ENCODE measurements at places on chromosomes 12 and 14. TPM values are rescaled to one million over a fixed set of nuclear protein-coding genes. Genes with fewer than 3 reads are reported as not detected.

CCDC197 gene
- not detected for total RNA-seq

KLRC1 gene
- 0.21 TPM for total RNA-seq

PHLDA1 gene
- total RNA-seq = 2.7 TPM

STYK1 gene
- not detected for total RNA-seq

PLBD1 gene
- not detected for total RNA-seq

EML1 gene
- 1.2 TPM for total RNA-seq

GSG1 gene
- total RNA-seq = not detected

APAF1 gene
- 14.5 TPM for total RNA-seq

TCL1A gene
- total RNA-seq = not detected

IL23A gene
- total RNA-seq = 9.0 TPM

SYCP3 gene
- total RNA-seq = not detected

DNA sequence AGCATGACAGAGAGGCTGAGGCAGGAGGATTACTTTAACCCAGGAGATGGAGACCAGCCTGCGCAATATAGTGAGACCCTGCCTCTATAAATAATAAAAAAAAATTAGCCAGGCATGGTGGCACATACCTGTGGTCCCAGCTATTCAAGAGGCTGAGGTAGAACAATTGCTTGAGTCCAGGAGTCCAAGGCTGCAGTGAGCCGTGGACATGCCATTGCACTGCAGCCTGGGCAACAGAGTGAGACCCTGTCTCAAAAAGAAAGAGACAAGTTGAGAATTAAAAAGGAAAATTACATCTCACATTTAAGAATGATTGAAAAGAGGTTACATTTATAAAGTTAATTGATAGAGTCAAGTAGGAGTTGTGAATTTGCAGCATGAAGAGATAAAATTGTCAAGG, 91.4 kb upstream of the TMPO start:
- H3K4me1 ChIP-seq = peaks cover 4% of the 10 kb centered on the region
- H3K27ac ChIP-seq = no peak overlapping the region
- H3K4me3 ChIP-seq = no peak overlapping the region
- no peaks in the 10 kb centered on the region for H3K36me3 ChIP-seq

GRCh38 chr12:91918431-91918830, 227.2 kb downstream of the BTG1 start:
- no peak overlapping the region for H3K27ac ChIP-seq
- no peaks in the 10 kb centered on the region for H3K36me3 ChIP-seq
- H3K4me1 ChIP-seq = peaks cover 25% of the 10 kb centered on the region
- no peak for DNase-seq

DNA sequence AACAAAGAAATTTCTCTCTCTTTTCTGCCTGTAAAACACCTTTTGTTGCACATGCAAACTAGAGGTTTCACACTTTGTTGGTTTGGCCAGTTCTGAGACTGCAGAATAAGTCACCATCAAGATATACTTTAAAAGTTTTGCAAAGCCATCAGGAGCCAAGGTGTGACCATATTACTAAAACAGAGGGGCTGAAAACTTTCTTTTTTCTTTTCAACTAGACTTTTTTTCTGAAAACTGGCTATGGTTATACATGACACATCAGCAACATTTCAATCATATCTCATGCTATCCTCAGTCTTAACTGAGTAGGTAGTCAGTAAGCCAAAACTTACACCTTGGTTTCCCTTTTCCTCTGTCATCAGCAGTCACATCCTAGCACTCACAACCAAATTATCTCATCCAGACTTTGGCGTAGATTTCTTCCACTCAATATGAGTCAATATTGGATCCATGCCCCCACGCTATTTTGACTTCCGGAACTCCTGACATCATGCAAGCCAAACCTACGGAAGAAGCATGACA, 4.1 kb upstream of the IFNG start:
- no peaks in the 10 kb centered on the region for H3K36me3 ChIP-seq
- H3K27ac ChIP-seq = peak overlapping the region; percentile 64
- no peaks in the 10 kb centered on the region for H3K27me3 ChIP-seq
- peaks cover 19% of the 10 kb centered on the region for H3K4me1 ChIP-seq
- peak; percentile 27 for DNase-seq
- H3K4me3 ChIP-seq = no peak overlapping the region

DNA sequence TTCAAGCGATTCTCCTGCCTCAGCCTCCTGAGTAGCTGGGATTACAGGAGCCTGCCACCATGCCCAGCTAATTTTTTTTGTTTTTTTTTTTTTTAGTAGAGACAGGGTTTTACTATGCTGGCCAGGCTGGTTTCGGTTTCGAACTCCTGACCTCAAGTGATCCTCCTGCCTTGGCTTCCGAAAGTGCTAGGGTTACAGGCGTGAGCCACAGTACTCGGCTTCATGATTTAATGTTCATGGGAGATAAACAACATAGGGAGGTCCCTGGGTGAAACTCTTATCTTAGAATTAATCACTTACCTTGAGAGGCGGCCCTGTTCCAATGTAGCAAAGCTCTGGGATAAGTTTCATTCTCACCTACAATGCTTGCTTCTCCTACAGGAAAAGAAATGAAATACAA, 48.3 kb downstream of the SEL1L start:
- H3K4me3 ChIP-seq = no peak overlapping the region
- no peaks in the 10 kb centered on the region for H3K4me1 ChIP-seq
- H3K36me3 ChIP-seq = peaks cover 29% of the 10 kb centered on the region
- H3K27me3 ChIP-seq = no peaks in the 10 kb centered on the region

DNA sequence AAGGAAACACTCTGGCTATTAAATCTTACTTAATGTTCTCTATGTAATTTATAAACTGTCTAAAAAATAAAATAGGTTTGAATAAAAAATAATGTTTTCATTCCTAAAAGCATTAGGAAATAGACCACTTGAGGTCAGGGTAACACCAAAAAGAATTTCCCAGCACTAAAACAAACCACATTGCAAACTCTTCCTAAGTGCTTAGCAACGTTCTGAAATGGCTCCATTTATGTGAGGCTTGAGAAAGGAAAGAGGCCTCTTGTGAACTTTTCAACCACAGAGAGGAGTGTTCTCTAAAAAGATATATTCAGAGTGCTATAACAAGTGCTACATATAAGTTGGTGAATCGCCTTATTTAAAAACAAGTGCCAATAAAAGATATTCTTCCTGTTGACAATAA, 42.7 kb downstream of the ALX1 start:
- DNase-seq = no peak
- no peak overlapping the region for H3K4me3 ChIP-seq
- no peak overlapping the region for H3K27ac ChIP-seq
- H3K4me1 ChIP-seq = no peaks in the 10 kb centered on the region
- no peaks in the 10 kb centered on the region for H3K27me3 ChIP-seq

DNA sequence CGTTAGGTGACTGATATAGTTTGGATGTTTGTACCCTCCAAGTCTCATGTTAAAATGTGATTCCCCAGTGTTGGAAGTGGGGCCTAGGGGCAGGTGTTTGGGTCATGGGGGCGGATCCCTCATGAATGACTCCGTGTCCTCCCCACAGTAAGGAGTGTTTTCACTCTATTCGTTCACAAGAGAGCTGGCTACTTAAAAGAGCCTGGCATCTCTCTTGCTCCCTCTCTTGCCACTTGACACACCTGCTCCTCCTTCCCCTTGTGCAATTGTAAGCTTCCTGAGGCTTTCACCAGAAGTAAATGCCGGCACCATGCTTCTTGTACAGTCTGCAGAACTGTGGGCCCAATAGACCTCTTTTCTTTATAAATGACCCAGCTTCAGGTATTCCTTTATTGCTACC, 2.6 kb downstream of the IFI27L2 start:
- no peak overlapping the region for H3K27ac ChIP-seq
- H3K27me3 ChIP-seq = no peaks in the 10 kb centered on the region
- peaks cover 16% of the 10 kb centered on the region for H3K4me1 ChIP-seq
- DNase-seq = no peak
- peaks cover 4% of the 10 kb centered on the region for H3K36me3 ChIP-seq
- no peak overlapping the region for H3K4me3 ChIP-seq

DNA sequence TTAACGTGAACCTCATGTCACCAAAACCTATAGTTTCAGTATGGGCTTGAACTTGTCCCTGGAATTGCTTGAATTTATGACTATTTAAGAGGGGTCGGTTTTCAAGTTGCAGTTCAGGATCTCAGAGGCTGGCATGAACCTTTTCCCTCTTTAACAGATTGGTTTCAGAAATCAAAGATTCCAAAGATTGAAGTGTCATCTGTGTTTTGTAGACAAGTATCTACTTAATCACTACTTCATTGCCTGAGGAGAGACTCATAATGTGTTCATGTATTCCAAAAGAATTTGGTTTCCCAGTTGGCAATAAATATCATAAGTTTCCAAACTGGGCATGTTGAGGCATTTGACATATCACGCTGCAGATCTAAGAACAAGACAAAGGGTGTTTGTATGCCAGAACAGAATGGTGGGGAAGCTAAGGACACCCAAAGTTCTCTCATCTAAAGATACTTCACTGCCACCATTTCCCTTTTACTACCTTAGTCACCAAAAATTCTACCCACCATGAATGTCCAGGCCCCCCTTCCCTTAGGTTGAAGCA, 199.5 kb downstream of the NUAK1 start:
- DNase-seq = no peak
- H3K36me3 ChIP-seq = no peaks in the 10 kb centered on the region

DNA sequence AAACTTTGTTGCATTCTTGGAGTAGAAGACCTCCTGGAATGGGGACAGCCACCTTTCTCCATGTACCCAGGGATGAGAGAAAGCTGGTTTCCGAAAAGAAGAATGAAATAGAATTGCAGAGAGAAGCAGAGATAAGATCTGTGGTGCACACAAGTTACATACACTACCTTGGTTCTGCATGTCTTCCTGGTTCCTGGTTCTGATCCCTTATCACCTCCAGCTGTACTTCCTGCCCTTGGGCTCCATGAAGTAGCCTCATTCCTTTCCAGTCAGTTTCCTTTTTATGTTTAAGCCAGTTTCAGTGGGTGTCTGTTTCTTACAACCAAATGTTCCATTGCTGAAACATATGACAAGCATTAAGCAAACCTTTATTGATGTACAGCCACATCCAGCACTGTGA, 69.3 kb downstream of the FBXW8 start:
- no peaks in the 10 kb centered on the region for H3K27me3 ChIP-seq
- peaks cover 3% of the 10 kb centered on the region for H3K36me3 ChIP-seq
- no peak overlapping the region for H3K4me3 ChIP-seq
- H3K27ac ChIP-seq = no peak overlapping the region
- no peaks in the 10 kb centered on the region for H3K4me1 ChIP-seq
- DNase-seq = no peak

- H3K27ac ChIP-seq = no peak overlapping the region
- H3K27me3 ChIP-seq = peaks cover 10% of the 10 kb centered on the region
- H3K36me3 ChIP-seq = no peaks in the 10 kb centered on the region
- H3K4me3 ChIP-seq = no peak overlapping the region
- H3K4me1 ChIP-seq = no peaks in the 10 kb centered on the region
- DNase-seq = no peak
Measured at GRCh38 chr12:13947276-13947946, 34.0 kb downstream of the GRIN2B start.

DNA sequence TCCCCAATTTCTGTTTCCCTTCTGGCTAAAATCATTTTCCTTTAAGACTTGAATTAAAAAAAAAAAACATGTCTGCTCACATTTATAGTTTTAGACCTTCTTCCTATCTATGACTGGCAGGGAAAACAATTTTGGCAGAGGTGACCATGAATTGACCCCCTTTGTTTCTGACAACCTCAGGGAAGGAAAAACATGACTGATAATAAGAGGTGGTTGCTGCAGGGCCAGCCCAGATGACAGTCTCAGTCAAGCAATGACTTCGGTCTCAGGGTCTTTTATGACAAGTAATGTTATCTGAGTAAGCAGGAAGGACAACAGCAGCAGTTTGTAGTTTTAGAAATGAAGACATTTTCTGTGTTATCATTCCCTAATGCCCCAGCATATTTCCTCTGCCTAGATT, 430.9 kb downstream of the LRIG3 start:
- no peaks in the 10 kb centered on the region for H3K4me1 ChIP-seq
- H3K27me3 ChIP-seq = no peaks in the 10 kb centered on the region
- no peaks in the 10 kb centered on the region for H3K36me3 ChIP-seq
- H3K4me3 ChIP-seq = no peak overlapping the region

GRCh38 chr12:68276402-68276930, 23.1 kb upstream of the IL22 start:
- peaks cover 19% of the 10 kb centered on the region for H3K4me1 ChIP-seq
- H3K27ac ChIP-seq = no peak overlapping the region
- H3K4me3 ChIP-seq = no peak overlapping the region
- H3K27me3 ChIP-seq = peaks cover 17% of the 10 kb centered on the region

- no peak overlapping the region for H3K27ac ChIP-seq
- H3K27me3 ChIP-seq = peaks cover 2% of the 10 kb centered on the region
- no peaks in the 10 kb centered on the region for H3K4me1 ChIP-seq
- H3K36me3 ChIP-seq = no peaks in the 10 kb centered on the region
- no peak overlapping the region for H3K4me3 ChIP-seq
Measured at GRCh38 chr14:93743270-93744060, 44.8 kb downstream of the PRIMA1 start.

- no peak overlapping the region for H3K27ac ChIP-seq
- no peaks in the 10 kb centered on the region for H3K36me3 ChIP-seq
- H3K4me1 ChIP-seq = no peaks in the 10 kb centered on the region
- no peaks in the 10 kb centered on the region for H3K27me3 ChIP-seq
- DNase-seq = no peak
- no peak overlapping the region for H3K4me3 ChIP-seq
Measured at GRCh38 chr12:115492553-115492952, 784.9 kb downstream of the MED13L start.

GRCh38 chr12:124625867-124626675, 58.7 kb upstream of the NCOR2 start:
- no peaks in the 10 kb centered on the region for H3K27me3 ChIP-seq
- no peak for DNase-seq
- no peak overlapping the region for H3K27ac ChIP-seq

- no peak overlapping the region for H3K4me3 ChIP-seq
- no peak for DNase-seq
- H3K27ac ChIP-seq = no peak overlapping the region
- no peaks in the 10 kb centered on the region for H3K4me1 ChIP-seq
Measured at GRCh38 chr12:88638388-88638787, 58.1 kb upstream of the KITLG start.

- DNase-seq = peak; percentile 72
- no peaks in the 10 kb centered on the region for H3K36me3 ChIP-seq
- no peaks in the 10 kb centered on the region for H3K27me3 ChIP-seq
Measured at GRCh38 chr14:73463411-73463810, 5.1 kb upstream of the NUMB start.

DNA sequence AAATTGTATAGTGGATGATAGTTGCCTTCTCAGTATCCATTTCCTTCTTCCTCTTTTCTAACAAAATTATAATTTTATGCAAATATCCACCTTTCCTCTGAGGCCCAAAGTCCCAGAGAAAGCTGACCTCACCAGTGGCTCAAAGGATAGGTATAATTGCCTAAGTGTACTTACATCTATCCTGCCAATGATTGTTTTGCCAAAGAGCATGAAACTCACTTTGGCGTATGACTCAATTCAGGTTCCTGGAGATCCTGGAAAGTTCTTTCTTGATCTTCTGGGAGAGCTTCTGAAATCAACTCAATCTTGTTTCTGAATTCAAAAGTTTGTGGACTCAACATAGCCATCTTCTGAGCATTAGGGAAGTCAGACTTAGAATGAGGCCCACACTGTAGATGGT, 10.5 kb upstream of the RBM25 start:
- no peaks in the 10 kb centered on the region for H3K36me3 ChIP-seq
- H3K27ac ChIP-seq = no peak overlapping the region
- no peaks in the 10 kb centered on the region for H3K4me1 ChIP-seq
- no peaks in the 10 kb centered on the region for H3K27me3 ChIP-seq

All from activated naive CD4-positive, alpha-beta T cell treated with anti-CD3 and anti-CD28 coated beads for 36 hours (primary cell).